Pons (tissue), 1 donor: ENCODE measurements at places on chromosomes 4 and X.

GRCh38 chrX:47831788-47832187 lies 4.9 kb upstream of the ZNF81 start:
- peak; percentile 34 for DNase-seq

GRCh38 chr4:184513802-184514120 lies 39.4 kb upstream of the IRF2 start:
- no peak for DNase-seq

DNA sequence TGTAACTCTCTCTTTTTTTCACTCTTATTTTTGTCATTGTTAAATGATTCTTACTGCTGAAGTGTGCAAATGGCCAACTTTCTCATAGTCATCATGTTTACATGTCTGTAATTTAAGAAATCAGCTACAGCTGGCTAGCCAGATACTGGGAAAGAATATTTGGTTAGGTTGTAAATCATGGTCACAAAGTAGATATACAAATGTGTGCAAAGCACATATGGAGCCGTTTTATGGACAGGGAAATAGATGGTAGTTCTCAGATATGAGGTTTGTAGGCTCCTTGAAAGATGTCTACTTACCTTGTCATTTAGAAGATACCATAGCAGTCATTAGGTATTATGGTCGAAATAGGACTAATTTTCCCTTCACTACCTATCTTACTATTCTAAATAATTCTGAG lies 430.4 kb downstream of the ADGRL3 start:
- DNase-seq: no peak

- DNase-seq: no peak
Observed at GRCh38 chr4:88962396-88962795, 94.6 kb downstream of the FAM13A start.

DNA sequence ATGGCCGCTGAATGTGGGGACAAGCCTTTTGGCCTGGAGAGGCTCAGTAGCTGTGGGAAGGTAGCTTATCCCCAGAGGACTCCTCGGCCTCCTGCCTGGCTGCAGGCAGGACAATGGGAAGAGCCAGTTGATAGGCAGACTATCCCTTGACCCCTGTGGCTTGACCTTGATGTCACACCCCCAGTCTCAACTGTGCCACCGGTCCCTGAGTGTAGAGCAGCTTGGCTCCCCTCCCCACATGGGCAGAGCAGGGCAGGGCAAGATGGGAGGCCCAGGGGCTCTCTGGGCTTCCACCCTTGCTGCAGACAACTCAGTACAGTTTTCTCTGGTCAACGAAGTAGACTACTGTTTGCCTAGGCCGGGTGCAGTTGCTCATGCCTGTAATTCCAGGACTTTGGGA lies 25.7 kb downstream of the SYAP1 start:
- DNase-seq: no peak

- DNase-seq: peak; percentile 24
Observed at GRCh38 chr4:86481440-86481839, 112.7 kb upstream of the PTPN13 start.

- DNase-seq: no peak
Observed at GRCh38 chrX:148915474-148915873, 415.1 kb downstream of the AFF2 start.

- no peak for DNase-seq
Observed at GRCh38 chr4:961351-962230, 11.8 kb downstream of the DGKQ start.

DNA sequence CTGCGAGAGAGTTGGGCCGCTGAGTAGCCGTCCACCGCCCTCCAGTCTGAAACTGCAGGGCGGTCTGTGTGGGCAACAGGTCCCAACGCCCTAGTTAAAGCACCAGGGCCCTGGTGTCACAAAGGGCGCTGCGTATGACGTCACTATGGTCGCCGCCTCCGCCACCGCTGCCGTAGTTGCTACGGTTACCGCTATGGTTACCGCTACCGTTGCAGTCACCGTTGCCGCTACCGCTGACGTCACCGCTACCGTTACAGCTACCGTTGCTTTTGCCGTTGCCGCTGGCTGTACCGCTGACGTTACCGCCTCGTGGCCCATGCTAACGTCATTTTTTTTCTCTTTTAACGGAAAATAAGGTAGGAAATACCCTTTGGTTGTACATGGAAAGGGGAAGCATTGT lies at the start of gene PPP1R2C:
Gene PPP1R2C (minus strand): TSS at position 68 of the 400 bp plus-strand sequence. CDS start 84 bp downstream, outside the sequence.
- DNase-seq: no peak

GRCh38 chr4:111228874-111229273 lies 606.0 kb upstream of the PITX2 start:
- no peak for DNase-seq

- no peak for DNase-seq
Observed at GRCh38 chrX:35289952-35290351, 347.4 kb downstream of the FAM47B start.

DNA sequence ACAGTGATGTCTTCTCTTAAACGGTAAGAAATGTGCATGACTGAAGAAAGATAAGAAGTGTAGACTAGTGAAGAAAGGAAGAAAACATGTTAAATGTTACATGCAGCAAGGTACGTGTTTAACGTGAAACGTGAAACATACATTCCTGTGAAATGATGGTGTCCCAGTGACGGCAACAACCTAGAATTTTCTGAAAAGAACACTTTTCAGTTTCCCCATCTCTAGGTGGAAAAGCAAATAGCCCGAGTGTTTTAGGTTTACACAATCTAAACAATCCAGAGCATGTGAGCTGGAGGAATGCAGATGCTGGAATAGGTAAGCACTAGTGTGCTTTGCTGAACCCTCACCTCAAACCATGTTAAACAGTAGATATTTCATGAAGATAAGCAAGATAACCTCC lies 60.7 kb downstream of the CLNK start:
- no peak for DNase-seq

DNA sequence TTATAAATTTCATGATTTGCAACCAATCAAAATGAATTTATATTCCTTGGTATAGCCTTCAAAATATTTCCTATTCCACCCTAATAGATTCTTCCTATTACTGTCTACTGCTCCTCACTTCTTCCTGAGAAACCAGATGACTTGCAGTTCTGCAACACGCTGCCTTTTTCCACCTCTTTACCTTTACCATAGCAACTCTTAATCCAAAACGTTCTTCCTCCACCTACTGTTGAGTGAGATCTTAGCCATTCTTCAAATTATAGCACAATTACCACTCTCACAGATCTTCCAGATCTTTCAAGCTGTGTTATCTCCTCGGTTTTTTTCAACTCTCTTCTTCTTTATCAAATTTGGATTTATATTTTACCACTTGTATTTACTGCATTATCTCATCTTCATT lies 289.8 kb downstream of the ADGRL3 start:
- no peak for DNase-seq

DNA sequence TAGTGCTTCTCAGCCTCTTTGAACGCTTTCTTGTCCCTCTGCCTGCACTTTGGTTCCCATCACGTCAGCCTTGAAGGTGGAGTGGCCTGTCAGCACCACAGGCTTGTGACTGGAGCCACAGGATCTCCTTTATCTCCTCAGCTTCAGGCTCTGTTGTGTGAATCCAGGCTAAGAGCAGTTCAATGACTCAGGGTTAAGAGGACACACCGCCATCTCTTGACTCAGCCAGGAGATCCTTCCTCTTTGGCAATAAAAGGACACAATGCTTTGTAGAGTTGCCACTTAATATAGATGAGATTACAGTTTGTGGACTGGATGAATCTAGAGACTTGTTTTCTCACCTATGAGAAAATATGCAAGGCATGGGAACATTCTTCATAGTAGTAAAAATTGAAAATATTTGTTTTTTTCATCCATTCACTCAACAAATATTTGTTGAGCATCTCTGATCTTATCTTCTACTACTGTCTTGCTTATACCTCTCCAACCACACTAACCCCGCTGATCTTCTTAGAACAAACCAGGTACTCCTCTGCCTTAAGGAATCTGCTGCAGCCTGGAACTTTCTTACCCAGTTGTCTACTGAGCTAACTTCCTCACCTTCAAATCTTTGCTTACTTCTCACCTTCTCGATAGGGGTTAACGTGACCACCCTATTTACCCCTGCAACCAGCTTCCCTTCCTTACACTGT lies 62.3 kb downstream of the UCHL1 start:
- DNase-seq: no peak

GRCh38 chr4:4585012-4585670 lies 43.3 kb upstream of the STX18 start:
- no peak for DNase-seq

- DNase-seq: no peak
Observed at GRCh38 chrX:35886135-35886534, 33.4 kb upstream of the CFAP47 start.

DNA sequence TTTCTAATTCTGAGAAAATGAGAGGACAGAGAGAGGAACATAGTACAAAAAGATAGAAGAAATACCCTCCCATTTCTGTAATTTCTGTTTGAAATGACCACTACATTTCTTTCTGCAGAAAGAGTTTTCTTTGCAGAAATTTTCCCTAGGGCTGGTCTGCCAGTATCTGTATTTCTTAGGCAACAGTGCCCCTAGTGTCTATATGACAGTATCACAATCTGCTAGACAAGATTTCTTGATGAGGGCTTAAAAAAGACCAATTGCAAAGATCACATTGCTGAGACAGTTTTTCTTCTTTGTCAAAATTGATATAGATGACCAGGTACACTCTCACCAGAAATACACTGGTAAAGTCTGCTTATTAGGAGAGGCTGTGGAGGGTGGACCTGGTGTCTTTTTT lies 81.0 kb upstream of the ZDHHC15 start:
- peak; percentile 37 for DNase-seq

DNA sequence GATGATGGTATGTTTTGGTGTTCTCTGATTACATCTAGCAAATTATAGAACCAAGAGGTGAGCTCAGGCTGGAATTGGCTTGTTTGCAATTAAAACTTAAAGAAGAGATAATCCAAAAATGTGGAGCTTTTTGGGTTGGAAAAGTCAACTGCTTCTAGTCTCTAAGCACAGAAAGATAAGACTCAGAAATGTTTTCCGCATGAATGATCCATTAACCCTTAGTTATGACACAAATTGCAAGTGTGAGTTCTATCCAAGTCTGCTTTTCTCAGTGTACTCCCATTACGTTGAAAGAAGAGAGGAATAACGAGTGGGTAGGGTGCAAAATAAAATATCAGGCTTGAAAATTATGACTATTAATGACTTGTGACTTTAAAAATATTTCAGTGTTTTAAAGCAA lies 38.5 kb downstream of the HPGD start:
- no peak for DNase-seq

- DNase-seq: peak; percentile 25
Observed at GRCh38 chr4:169660929-169661328, 40.6 kb downstream of the CLCN3 start.

DNA sequence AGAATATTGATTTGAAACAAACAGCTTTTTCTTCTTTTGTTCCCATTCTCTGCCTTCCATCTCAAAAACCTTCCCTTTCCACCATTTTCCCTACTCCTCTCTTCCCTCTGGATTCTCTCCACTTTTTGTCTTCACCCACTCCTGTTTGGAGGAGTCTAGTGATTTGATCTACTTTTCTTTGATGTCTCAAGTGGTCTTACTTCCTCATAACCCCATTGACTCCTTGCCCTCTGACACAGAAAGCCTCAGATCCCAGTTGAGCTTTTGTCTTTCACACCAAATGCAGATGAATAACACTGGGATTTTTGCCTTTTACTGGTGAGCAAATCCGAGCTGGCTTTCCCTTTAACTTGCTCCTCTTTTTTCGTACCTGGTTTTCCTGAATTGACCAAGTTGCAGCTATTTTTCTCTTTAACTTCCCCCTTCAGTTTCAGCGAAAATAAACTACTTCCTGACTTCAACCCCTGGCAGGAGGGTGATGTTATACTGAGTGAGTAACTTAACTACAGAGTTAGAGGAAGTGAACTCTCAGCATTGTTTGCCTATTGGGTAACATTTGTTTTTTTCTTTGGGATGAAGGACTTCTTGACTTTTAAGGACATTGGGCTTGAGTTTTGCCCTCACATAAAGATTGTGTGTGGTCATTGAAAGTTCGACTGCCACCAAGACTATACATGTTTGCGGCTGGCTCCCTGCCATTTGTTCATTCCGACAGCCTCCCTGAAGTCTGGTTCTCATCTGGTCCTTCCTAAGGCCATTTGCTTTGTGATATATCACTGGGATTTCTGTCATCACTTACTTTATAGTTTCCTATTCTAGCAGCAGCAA lies 392.8 kb upstream of the NR3C2 start:
- peak; percentile 72 for DNase-seq

DNA sequence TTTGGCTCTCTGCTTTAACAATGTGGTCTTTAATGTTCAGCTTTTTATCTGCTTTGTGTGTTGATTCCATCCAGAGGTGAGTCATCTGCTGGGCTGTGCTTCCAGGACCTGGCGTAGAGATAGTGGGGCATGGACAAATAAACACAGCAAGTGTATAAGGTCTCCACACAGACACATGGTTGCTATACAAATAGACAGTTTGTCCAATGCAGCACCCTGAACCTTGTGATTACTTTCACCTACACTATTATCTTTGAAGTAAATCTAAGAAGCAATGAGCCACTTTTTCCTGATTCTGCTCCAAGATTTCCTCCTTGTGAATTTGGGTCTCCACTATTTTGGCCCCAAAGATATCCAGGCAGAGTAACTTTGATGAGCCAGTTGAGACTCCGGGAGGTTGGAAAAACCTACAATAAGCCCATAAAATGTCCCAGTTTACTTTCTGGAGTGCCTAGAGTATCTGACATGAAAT lies 12.1 kb downstream of the PPARGC1A start:
- DNase-seq: no peak

GRCh38 chrX:72381439-72382201 lies 75.9 kb upstream of the CITED1 start:
- peak; percentile 66 for DNase-seq

- DNase-seq: no peak
Observed at GRCh38 chr4:180422989-180423711, 1820.1 kb upstream of the TENM3 start.

- no peak for DNase-seq
Observed at GRCh38 chr4:183533698-183534097, 28.8 kb downstream of the ING2 start.

DNA sequence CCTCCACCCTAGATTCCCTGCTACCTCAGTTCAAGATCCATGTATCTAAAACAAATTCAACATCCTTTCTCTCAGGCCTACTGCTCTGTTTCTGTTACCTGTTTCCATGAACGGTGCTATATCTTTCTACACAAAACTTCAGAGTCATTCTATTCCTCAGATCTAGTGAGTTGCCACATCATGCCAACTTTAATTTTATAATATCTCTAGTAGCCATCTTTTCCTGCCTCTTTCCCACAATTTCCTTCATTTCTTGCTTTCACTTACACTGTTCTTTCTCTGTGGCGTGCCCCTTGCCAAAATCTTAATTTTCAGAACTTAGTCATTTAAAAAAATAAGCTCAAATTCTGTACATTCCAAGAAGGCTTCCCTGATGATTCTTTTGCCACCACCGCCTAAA lies 15.2 kb downstream of the GUCY1A1 start:
- DNase-seq: no peak
